Sigmoid colon (tissue), 7 donors: ENCODE measurements at places on chromosomes 3 and 15. TPM values are rescaled to one million over a fixed set of nuclear protein-coding genes. Genes with fewer than 3 reads are reported as not detected.

GRCh38 chr3:189698811-189699210, 67.6 kb downstream of the TP63 start:
- DNase-seq: no peak

DNA sequence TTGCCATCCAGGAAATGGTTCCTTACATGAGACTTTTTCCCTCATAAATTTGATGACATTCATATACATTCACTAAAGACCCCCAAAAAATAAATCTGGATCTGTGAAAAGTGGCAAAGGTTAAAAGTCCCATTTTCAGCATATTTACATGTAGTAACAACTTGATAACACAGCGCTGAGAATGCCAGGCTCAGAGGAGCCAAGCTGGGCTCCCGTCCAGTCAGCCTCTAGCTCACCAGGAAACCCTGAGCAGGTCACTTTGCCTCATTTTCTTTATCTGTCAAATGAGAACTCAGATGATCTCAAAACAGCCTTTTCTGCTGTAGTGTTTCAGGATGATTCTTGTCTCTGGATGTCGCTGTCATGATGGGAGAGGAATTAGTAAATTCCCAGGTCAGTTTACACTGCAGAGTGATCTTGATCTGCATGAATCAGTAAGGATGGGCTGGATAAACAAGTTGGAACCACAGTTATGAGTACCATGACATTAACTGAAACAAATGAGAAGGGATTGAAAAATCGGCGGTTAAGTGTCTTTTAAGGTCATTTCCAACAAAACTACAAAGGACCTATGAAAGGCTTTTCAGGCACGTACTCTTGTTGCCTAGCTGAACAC, 82.8 kb downstream of the PPARG start:
- no peak for DNase-seq

DNA sequence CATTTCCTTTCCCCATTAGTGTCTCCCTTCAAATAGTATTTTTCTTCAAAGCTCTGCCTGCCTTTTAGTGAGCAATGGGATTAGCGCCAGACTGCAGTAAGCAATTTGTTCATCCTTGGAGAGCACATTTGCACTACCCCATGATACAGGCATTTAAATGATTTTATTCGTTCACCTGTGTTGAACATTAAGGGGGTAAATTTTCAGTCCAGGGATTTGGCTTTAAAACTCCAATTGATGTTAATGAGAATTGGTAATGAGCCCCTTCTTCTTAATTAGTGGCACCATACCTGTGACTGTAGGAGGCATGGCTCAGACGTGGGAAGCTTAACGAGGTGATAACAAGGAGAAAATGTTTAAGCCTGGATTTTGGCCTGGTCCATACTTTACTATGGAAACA, 161.4 kb upstream of the NANOGP8 start:
- DNase-seq: no peak

GRCh38 chr3:101890716-101891115, 41.4 kb downstream of the NFKBIZ start:
- DNase-seq: no peak

GRCh38 chr15:101031213-101031612, 112.1 kb downstream of the LRRK1 start:
- DNase-seq: peak; percentile 46

DNA sequence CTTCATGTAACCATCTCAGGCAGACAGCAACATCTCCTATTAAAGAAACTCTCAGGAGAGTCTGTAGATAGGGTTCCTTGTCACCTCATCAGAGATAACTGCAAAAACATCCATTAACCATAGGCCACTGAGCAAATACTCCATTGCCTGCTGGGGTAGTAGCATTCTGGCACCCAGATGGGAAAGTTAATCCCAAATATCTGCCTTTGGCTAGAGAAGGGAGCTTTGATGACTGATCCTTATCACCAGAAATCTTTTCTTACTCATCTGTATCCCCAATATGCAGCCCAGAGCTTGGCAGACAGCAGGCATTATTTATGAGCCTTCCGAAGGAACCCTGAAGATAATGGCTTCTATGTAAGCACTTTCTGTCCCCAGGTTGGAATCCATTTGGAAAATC, 173.1 kb downstream of the MFSD1 start:
- no peak for DNase-seq

GRCh38 chr15:99956022-99956775, 223.0 kb upstream of the LYSMD4 start:
- peak; percentile 50 for DNase-seq

DNA sequence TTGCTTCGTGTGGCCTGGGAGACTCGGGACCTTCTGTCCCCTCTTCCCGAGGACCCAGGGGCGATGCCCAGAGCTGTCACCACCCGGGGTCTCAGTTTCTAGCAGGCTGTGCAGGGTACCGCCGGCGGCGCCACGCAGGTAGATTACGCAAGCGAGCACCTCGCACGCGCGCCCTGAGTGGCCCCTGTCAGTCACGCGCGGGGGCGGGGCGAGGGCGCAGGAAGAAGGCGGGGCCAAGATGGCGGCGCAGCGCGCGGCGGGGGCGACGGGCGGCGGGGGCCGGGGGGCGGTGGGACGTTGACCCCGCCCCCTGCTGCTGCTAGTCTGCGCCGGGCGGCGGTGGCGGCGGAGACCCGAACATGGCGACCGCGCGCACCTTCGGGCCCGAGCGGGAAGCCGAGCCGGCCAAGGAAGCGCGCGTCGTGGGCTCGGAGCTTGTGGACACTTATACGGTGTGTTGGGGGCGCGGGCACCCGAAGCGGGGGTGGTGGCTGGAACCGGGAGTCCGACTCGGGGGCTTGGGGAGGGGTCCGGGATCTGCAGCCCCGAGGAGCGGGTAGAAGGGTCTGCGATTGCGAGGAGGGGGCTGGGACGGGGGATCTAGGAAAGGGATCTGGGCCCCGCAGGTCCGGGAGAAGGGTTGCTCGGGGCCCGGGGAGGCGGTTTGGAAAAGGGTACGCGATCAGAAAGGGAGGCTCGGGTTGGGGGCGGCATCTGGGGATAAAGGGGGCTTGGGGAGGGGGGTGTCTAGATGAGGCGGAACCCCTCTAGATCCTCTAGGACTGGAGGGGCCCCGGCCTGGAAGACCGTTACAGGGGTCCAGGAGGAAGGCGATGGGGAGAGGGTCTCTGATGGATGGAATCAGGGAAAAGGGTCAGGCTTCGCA, at the start of gene NISCH:
TSS of gene NISCH (plus strand) at position 322 of the 886 bp plus-strand sequence. CDS start at position 360, 38 bp downstream.
- peak; percentile 94 for DNase-seq

DNA sequence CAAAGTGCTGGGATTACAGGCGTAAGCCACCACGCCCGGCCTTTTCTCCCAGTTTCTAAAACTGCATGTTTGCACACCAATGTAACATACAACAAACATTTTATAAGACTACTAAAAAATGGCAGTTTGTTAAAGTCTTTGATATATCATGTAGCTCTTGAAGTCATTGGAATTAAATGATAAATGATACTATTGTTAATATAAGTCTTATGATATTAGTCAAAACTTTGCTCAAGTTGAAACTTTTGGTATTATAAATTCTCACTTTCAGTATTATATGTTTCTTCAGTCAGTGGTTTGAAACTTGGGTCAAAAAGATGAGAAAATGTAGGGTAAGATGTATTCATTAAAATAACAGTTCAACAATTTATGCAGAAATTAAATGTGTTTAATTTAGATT, 117.6 kb upstream of the TBL1XR1 start:
- no peak for DNase-seq

DNA sequence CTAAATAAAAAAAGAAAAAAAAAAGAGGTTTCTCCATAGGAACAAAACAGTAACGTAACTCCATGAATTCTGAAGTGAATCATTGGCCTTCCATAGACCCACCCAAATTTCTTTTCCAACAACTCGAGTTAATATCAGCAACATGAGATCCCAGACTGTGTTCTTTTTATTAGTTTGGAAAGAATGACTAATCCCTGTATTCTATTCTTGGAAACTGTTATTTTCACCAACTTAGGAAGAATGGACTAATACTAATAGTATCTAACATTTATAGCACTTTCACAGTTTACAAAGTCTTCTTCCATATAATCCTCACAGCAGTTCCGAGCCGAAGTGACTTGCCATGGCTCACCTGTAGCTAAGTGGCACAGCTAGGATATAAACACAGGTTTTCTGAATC, 72.7 kb upstream of the SLC4A7 start:
- no peak for DNase-seq

- no peak for DNase-seq
Observed at GRCh38 chr3:98457543-98457942, 5.5 kb upstream of the OR5K1 start.

DNA sequence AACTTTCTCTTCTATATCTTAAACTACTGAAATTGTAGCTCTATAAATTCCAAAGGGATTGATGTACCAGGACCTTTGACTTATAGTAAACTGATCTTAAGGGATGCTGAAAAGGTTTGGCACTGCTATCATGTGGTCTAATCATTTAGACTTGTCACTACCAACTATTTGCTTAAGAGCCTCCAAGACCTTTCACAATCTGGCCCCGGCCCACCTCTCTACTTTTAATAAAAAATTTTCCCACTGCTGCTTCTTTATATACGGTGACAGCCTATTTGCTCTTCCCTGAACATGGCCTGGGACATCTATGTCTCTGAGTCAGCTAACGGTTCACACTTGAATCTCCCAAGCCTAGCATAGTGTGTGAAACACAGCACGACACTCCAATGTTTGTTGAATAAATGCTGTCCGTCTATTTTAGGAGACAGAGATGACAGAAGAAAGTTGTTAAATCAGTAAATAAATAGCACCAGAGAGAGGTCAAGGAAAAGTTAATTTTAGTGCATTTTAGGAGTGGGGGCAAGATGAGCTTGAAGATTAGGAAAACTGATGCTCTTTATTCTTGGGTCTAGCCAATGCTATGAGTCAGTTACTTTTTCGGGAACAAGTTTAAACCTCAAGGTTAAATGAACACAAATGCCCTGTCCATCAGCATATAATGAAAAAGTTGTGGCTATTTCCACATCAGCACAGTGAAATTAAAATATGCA, 212.9 kb downstream of the TIGIT start:
- no peak for DNase-seq

DNA sequence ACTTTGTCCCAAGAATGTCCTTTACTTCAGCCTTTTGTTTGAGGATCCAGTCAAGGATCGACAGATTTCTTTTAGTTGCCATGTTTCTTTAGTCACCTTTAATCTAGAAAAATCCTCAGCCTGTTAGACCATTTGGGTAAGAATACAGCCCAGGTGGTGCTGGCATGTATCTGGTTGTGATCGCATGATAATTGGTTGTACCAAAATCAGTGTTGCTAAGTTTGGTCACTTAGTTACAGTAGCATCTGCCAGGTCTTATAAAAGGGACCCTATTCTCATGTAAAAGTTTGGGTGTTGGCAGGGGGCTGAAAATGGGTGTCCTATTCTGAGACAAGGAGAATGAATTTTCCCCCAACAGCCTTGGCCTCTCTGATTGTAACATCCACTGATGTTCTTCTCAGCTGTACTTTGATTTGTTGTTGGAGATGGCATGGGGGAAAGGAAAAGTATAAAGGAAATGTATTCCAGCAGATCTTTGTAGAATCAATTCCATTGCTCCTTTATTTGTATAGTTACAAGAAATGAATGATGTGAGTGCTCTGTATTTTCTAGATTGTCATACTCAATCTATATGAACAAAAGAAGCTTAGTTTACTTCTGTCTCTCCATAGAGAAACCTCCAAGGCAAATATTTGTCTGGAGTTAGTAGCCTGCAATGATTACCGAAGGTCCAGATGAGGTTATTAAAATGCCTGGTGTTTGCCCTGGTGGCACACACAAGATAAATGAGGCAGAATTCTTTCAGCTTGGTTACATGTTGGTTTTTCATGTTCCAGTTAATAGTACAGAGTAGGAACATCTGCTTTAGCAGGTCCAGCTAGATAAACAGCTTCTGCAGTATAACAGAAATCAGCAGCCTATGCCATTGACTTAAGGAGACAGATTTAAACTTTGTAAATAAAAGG, 65.7 kb downstream of the CMTM8 start:
- no peak for DNase-seq

DNA sequence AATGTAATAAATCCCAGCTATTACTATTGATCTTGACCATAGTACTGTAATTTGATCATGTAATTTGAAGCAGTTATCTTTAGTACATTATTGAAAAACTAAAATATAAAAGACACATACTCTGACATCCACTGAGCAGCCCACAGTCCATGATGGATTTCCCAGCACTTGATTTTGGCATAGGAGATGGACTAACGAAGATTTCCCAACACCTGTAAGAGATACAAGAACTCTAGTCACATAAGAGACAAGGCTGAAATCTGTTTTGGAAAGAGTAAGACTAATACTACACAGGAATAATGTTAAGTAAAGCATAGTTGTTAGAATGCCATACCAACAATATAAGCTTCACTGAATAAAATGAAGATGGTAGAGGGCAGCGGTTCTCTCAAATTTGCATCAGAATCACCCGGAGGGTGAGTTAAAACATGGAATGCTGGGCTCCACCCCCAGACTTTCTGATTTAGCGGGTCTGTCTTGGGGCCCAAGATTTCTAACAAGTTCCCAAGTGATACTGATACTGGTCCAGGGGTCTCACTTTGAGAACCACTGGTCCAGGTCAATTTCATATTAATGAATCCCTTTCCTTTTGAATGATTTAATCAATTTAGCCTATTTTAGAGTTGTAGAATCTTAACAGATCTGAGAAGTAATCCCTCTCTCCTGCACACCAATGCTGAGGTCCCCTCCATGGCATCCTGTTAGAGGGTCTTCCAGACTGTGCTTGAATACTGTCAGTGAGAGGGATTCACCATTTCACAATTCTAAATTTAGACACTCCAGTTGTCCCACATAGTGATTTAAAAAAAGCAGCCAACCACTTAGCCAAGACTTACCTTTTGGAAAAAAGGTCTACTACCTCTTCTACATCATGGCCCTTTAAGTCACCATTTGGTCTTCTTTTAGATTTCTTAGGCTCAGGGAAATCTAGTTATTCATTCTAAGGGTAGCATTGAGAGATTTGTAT, 11.5 kb downstream of the RABL3 start:
- no peak for DNase-seq

DNA sequence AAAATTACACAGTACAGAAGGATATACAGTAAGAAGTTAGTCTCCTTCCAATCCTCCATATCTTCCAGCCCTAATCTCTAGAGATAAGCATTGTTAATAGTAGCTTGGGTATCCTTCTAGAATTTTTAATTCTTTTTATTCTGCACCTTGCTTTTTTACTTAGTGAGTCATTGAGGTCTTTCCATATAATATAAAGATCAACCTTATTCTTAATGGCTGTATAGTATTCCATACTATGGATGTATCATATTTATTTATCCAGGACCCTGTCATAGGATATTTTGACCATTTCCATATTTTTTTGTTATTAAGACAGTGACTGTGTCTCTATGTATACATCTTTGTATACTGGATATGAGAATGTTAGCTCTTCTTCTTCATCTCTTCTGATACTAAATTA, 36.3 kb upstream of the SKOR1 start:
- DNase-seq: no peak

GRCh38 chr3:60000311-60001105, 950.7 kb upstream of the CFAP20DC start:
- DNase-seq: no peak

- no peak for DNase-seq
Observed at GRCh38 chr15:88896333-88897033, 1.1 kb upstream of the HAPLN3 start.

- DNase-seq: no peak
Observed at GRCh38 chr15:86743283-86743903, 663.7 kb downstream of the AGBL1 start.

The PPM1L gene
- 1.4 TPM for polyA plus RNA-seq

The KCNMB2 gene
- polyA plus RNA-seq: not detected

The CD80 gene
- 1.2 TPM for polyA plus RNA-seq

The SAMMSON gene
- polyA plus RNA-seq: 0.04 TPM

The KBTBD13 gene
- not detected for polyA plus RNA-seq

The UCN2 gene
- 0.10 TPM for polyA plus RNA-seq

The P3H2 gene
- 17.7 TPM for polyA plus RNA-seq

The LMAN1L gene
- not detected for polyA plus RNA-seq

The ISLR gene
- 7.8 TPM for polyA plus RNA-seq

The GABRB3 gene
- polyA plus RNA-seq: 0.23 TPM
